Esophagus squamous epithelium (tissue), 5 donors: ENCODE measurements at places on chromosomes 7 and 10.

- DNase-seq = no peak
Measured at GRCh38 chr10:30080161-30080560, 20.8 kb upstream of the JCAD start.

DNA sequence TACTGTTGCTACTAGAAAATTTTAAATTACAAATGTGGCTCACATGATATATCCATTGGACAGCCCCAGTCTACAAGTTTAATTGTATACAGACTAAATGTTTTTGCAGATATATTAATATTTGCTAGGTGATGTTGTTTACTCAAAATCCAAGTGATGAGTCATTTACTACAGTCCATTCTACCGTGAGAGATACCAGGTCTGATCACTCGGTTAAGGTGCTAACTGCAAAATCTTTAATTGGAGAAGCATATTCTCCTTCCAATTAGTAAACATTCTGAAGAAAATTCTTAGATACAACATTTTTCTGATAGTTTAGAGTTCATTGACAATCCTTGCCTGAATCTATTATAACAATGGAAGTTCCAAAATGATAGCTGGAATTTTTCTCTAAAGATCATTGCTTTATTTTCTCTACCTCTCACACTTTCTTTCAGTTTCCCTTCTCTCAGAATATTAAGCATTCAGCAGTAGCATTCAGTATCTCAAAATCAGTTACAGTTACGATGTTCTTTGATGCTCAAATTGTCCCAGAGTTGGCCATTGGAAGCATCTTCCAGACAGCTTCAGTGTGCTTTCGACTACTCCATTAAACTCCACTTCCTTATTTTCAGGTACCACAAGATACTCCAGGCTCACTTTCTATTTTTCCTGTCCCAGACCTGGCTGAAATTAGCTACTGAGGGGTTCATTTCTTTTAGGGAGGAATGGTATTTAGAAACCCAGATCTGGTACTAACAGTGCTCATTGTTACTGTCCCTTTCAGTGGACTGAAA, 2.3 kb downstream of the ABCB1 start:
- no peak for DNase-seq

DNA sequence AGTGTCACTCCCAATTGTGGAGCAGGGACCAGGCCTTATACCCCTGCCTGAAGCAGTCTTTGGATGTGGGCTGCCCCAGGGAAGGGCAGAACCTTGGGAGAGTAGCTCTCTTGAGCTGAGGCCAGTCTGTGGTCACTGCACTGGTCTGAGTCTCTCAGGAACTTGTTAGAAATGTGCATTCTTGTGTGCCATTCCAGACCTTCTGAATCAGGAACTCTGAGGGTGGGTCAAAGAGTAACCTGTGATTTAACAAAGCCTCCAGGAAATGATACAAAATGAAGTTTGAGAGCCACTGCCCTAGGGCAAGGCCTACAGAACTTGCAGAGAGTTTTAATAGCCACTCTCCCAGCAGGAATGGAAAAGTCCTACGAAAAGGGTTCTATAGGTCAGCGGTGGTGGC, 68.1 kb downstream of the LYZL1 start:
- DNase-seq = no peak

DNA sequence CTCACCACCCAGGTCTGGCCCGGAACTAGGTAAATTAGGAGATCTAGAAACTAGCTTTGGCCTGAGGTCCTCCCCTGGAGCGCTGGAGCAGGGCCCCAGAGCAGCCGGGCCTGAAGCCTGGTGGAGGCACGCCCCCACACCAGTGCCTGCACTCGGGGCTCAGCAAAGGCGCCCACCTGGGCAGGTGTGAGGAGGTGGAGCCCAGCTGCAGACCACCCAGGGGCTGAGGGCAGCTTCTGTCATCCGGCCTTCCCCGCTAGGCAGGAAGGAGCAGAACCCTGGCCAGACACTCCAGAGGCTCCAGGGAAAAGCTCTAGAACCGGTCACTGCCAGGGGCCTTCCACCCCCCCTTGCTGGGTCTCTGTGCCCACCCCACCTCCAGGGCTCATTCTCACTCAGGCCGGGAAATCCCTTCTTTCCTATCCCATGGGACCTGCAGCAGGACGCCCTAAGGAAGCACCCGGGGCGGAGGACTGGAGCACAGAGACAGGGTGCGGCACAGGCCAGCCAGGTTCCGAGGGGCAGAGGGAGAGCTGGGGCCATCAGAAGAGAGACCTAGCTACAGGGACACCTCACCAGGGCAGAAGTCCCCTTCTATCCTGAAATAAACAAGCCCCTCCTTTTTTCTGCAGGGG, 161.2 kb downstream of the NRF1 start:
- no peak for DNase-seq

DNA sequence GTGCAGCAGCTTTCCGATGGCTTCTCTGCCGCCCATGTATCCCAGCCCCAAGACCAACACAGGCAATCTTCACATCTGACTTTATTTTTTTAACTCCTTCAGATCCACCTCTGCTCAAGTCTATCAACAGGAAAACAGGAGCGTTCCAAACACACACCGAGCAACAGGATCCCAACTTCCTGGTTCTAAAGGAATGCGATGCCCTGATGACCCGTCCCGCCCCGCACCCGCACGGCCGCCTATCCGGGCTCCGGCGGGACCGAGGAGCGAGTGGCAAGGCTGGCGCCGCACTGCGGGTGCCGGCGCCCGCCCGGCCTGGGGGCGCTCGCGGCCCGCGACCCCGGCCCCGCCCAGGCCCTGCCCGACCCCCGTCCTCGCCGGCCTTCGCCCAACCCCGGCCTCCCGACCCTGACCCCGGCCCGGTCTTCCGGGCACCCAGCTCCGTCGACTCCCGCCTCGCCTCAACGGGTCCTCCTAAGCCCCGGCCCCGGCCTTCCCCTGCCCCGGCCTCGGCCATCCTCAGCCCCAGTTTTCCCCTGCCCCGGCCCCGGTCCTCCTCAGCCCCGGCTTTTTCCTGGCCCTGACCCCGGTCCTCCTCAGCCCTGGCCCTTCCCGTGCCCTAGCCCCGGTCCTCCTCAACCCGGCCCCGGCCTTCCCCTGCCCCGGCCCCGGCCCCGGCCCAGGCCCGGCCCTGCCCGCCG, 730 bp downstream of the LARP4B start:
- DNase-seq = no peak

DNA sequence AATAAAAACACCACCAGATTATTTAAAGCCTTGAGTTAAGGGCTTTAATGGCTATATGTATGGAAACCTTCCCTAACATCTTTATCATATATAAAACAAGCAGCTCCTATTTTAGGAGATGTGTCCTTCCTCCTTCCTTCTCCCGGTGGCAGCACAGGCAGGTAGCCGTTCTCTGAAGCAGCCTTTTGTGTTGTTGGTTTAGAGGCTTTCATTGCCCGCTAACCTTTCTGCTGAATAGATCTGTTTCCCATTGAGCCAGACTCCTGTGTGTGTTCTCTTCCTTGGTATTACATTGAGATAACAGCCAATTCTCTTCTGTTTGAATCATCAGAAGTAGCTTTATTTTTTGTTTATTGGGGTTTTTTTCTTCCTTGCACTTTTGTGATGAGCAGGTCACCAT, 131.3 kb downstream of the CACNB2 start:
- no peak for DNase-seq

- DNase-seq = no peak
Measured at GRCh38 chr10:119299531-119299930, 92.2 kb downstream of the GRK5 start.

GRCh38 chr7:155543011-155543876, 3.1 kb downstream of the CNPY1 start:
- no peak for DNase-seq

- DNase-seq = no peak
Measured at GRCh38 chr10:4522296-4523000, 303.6 kb upstream of the AKR1E2 start.

GRCh38 chr7:82393076-82393839, 50.3 kb downstream of the CACNA2D1 start:
- DNase-seq = no peak

DNA sequence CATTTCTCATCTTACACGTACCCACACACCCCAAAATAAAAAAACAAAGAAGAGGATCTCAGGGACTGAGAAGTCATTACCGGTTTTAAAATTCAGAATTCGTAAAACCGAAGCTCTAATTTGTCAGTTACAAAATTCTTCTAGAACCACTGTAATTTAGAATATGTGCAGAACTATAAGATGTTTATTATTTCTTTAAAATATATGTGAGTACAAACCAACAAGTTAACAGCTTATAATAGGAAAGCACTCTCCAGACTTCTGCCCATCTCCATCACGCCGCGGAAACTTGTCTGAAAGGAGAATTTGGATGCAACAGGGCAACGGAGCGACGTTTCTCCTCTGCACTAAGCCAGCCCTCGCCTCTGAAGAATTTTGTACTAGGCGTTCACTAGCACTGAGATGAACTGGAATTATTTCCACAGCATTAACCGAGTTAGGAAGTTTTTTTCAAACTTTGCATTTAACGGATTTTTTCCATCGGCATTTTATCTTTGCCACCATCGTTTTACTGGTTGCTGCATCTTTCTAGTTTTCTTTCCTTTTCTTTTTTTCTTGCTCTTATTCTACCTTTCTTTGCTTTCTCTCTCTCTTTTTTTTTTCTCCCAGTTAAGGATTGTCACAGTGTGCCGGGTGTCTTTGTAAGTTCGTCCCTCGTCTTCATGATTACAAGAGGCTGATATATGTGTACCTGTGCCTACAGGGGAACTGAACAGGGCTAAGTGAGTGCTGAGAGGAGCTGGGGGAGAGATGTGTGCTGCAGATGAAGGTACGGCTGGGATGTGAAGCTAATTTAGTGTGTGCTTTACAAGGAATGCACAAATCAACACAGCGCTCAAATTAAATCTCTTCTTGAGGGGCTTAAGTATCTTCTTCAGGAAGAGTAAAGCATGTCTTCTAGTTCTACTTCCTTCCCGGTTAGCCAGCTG, 295.9 kb upstream of the NFE2L3 start:
- no peak for DNase-seq

GRCh38 chr10:83835945-83836745, 303.2 kb upstream of the GHITM start:
- DNase-seq = no peak

DNA sequence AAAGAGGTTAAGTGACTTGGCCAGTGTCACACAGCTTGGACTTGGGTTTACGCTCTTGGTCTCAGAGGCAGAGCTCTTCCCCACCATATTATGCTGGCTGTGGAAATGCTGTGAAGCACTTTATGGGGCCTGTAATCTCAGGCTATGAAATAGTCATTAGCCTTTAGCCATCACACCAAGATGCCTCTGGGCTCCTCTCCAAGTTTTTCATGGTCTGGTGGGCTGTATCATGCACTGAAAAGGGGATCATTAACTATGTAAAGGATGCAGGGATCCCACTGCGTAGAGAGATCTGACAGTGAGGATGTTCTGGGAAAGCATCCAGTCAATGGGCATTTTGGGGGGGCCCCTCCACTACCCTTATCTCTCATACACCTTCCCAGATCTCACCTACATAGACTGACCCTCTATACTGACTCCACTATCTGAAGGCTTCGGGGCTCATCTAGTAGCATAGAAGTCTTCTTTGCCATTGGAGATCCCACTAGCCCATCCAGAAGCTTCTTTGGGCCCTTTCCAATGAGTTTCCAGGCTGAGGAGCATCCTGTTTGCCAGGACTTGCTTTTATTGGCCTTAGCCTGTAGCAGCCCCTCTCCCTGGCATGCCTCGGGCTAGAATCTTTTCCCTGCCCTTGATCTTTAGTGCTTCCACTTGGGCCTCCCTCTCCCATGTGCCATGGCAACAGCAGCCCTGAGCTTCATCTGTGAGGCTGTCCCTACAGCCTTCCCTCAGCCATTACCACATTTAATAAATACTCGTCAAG, 19.6 kb downstream of the FRMPD2 start:
- DNase-seq = no peak

DNA sequence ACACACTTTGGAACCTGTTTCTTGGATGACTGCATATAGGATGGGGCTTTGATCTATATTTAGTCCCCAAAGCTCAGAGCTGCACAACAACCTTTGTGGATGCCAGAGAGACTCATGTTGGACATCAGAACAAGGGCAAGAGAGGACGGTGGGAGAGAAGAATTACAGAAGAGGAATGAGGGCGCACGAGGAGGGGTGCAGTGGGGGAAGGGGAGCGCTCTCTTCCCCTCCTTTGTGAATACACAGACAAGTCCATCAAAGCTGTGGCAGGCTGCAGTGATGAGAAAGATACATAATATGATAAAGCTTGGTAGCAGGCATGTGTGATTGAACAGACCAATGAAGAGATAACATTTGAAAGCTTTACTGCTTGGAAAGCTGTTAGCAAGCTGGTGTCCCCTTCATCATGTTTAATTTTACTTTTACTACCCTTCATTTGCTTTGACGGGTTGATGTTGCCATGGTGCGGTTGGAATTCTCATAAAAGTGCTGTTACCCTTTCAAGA, 857.8 kb downstream of the KCNMA1 start:
- no peak for DNase-seq

DNA sequence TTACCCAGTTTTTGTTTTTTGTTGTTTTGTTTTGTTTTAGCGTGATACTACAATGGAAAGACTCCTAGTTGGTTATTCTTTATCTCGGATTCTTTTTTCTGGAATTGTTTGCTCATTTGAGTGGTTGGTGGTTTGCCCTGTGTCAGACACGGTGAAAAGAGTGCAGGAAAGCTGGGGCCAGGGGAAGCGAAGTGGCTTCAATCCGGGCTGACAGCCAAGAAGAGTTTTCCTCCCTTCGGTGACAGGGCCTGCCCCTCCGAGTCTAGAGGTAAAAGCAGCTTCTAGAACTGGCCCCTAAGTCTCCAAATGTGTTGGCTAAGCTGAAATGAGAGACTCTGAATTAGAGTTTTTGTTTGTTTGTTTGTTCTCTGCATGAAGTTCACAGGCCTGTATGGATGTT, 5.7 kb upstream of the AP5Z1 start:
- no peak for DNase-seq

DNA sequence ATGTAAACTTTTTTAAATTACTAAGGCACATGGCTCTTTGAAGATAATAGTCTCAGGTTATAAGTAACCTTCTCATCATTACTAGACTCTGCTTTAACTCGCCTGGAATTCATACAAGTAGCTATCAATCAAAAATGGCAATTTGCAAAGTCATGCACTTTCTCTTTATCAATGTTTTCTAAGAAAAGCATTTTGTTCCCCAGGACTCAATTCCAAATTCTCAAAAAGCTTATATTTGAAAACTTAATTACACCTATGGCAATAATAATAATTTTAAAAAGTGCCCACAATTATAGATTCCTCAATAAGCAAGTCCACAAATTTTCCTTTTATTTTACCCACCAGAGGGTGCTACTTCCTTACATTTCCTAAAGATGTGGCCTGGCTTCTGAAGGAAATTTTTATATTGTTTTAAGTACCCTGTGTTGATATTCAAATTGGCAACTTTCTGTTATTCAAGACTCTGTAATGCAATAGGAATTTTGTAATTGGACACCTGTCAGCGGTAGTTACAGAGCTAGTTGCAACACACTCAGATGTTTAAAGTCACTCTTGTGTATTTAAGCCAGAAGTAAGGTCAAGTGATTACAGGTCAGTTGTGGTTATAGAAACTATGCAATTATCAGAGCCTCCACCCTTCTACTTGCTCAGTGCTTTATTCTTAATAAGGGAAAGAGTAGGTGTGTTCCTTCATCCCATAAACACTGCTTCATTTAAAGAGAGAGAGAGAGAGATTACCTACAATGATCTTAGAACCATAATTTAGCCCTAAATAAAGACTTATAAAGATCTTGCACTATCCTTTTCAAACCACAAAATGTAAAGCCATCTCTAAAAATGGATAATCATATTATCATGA, 47.1 kb upstream of the HYAL4 start:
- no peak for DNase-seq
